ENCODE measurements at places on chromosomes 5 and 9.

GRCh38 chr5:41218929-41219657 is 5.8 kb upstream of the C6 start:
- no peak for DNase-seq

DNA sequence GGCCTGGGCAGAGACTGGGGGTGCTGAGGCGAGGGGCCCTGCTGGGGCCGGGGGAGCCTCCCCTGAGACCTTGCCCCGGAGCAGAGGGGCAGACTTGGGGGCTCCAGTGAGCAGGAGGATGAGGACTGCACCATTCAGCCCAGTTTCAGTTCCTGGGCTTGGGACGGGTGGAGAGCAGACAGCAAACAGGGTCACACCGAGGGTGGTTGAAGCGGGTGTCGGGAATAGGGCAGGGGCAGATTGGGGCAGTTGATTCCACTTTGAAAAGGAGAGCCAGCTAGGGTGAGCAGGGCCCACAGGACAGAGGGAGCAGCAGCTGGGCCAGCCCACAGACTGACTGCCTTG is 4.5 kb downstream of the GRK6 start:
- DNase-seq, result no peak

DNA sequence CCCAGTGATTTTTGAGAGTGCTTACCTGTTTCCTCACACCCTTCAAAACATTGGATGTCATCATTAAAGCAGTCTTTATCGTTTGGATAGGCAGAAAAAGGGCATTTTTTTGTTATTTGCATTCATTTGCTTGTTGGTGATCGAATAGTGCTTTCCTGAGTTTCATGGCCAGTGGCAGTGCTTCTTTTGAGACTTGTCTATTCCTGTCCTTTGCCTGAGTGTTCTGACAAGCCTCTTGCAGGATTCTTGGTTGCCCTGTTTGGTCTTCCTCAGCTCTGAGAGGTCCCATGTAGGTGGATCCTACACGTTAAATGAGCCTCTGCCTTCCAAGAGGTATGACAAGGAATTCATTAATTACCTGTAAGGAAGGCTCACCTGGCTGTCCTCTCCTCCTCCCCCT is 52.8 kb downstream of the DAB2IP start:
- DNase-seq, result no peak

- no peak for DNase-seq
Measured at GRCh38 chr5:132222649-132223038, 5.0 kb downstream of the P4HA2 start.

GRCh38 chr5:128197896-128198522 is 114.4 kb downstream of the SLC12A2 start:
- no peak for DNase-seq

DNA sequence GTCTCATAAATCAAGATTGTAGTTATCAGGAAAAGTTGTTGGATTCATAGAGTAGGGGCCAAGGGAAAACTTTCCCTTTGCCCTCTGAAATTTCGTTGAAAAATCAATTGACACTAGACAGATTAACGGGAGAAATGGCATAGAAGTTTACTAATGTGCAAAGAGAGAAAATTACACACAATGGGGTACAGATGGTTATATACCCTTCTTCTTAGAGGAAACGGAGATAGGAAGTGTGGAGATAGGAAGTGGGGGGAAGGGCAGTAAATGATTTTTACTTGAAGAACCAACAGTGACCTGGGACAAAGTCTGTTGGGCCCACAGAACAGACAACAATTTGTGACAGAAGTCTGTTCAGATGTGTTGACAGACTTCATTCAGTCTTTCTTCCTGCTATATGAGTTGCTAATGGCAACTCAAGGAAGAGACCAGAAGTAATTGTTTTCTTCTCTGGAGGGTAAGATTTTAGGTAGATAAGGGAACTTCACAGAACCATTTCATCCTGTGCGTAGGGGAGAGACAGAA is 177.9 kb downstream of the C9orf152 start:
- no peak for DNase-seq

DNA sequence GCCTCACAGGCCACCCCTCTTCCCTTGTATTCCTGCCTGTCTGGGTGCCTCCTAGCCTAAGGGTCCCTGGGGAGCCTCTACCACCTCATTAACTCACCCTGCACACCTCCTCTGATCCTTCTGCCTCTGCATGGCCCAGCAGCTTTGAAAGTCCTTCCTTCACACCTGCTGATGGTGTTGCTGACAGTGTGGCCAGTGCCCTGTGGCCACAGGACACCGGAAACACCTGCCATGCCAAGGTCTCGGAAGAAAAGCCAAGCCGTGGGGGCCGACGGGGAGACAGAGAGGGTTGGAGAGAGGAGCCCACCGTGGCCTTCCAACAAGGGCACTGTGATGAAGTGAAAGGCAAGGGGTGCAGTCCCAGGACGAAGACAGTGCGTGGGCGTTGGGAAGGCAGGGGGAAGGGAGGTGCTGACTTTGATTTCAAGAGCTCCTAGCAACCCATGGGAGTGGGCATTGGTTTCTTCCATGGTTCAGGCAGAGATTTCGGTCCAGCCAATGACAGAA is 4.1 kb downstream of the BTNL9 start:
- no peak for DNase-seq

- no peak for DNase-seq
Measured at GRCh38 chr9:23434654-23435053, 391.4 kb downstream of the ELAVL2 start.

DNA sequence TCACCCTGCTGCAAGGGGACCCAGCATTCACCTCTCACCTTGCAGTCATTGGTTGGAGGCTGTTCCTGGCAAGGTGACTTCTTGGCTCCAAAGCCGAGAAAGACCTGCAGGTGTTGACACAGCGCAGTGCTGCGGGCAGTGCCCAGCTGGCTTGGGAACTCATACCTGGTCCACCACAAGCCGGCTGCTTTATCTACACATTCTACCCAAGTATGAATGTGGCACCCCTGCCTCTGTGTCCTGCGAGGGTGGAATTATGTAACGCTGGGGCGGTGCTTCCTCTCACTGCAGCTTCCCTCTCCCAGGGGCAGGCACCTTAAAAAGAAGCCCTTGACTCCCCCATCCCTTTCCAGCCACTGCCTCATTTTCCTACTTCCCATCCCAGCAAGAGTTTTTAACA is 2.5 kb upstream of the ZMYND19 start:
- DNase-seq, result no peak

DNA sequence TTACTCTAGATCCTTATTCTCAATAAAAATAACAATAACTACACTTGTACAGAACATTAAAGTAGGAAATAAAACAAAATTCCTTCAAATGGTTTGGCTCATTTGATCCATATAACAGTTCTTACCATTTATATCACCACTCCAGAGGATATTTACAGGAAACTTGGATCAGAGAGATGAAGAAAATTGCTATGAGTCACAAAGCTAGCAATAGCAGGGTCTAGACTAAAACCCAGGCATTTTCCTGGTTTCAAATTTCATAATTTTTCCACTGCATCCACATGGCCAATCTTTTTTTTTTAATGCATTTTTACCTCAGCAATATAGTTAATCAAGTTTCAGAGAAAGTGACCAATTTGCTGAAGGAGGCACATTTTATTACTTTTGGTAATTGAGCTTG is 299.2 kb downstream of the ELAVL2 start:
- DNase-seq, result no peak

DNA sequence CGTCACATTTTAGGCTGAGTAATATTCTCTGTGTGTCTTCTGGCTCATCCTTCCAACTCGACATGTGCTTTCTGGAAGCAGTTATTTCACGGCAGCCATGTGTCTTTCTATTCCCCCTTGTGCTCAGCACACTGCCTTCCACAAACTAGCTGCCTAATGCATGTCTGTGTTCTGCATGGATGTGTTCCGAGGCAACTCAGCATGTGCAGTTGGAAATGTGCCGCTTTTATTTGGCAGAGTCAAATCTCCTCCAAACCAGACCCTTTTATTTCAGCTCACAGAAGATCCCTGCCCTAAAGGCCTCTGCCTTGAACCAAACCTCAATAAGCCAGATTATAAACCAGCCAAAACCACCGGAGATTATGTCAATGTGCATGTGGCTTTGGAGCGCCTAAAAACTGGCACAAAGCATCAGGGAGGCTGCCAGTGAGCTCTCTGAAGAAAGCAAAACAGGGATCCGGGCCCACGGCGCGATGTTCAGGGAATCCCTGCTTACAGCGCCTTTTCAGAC is 360.2 kb downstream of the DEPDC1B start:
- no peak for DNase-seq

GRCh38 chr9:6351737-6352136 is 23.6 kb downstream of the TPD52L3 start:
- DNase-seq, result no peak

DNA sequence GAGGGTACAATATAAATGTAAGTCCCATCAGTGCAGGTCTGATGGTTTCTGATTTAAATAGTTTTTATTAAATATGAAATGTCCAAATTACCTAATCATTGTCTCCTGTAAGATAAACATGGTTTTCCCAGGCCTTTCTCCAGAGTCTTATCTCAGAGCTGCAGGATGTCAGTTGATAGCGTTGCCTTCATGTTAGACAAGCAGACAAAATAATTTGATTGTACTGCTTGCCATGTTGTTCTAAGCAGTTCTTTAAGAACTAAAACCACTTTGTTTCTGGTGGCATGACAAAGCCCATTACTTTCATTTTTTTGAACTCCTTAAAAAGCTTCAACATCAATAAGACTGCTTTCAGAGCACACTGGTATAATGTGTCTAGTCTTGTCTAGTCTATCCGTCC is 1073.5 kb downstream of the MAT2B start:
- no peak for DNase-seq

DNA sequence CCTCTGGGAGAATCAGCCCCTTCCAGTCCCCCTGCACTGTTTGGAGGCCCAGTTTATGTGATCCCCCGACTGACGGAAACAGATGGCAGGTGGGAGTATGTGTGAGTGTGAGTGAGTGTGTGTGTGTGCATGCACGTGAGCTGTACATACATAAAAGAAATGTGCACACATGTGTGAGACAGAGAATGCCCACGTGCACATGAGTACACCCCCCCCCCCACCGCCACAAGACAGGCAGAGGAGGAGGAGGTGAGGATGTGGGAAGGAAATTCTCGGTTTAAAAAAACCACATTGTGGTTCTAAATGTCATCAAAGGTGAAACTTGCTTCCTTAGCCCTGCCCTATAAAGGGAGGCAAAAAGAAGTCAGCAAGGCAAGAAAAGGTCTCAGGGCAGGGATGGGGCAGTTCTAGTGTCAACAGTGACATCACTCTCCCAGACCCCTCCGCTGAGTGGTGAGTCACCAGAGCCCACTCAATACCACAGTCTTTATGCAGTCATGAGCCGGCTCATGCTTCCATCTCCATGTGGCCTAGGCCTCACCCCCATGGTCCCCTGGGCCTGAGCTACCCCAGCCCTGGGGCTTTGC is 79.2 kb upstream of the HSPA9 start:
- no peak for DNase-seq

GRCh38 chr9:107890921-107891465 is 401.4 kb upstream of the KLF4 start:
- no peak for DNase-seq

- DNase-seq, result no peak
Measured at GRCh38 chr5:38603691-38604090, 47.2 kb upstream of the LIFR start.

DNA sequence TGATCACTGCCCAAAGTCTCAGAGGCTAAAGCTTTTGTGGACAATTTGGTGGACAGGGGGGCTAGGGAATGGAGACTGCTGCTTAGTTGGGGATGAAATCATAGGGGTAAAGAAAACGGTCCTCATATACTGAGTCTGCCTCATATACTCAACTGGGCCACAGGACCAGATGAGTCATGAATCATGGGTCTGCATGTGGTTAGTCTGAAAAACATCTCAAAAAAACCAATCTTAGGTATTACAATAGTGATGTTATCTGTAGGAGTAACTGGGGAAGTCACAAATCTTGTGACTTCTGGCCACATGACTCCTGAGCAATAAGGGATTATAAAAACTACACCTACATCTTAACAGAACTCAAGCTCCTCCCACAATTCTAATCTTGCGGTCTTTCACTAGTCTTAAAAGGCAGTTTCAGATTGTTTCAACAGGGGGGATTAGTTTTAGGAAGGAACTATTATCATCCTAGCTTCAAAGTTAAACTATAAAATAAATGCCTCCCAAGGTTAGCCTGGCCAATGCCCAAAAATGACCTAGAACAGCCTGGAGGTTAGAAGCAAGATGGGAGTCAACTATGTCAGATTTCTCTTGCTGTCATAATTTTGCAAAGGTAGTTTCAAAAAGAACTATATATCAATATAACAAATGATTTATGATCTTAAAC is 17.5 kb downstream of the TMEM161B start:
- no peak for DNase-seq

GRCh38 chr9:133701981-133702797 is 36.0 kb downstream of the SARDH start:
- no peak for DNase-seq

DNA sequence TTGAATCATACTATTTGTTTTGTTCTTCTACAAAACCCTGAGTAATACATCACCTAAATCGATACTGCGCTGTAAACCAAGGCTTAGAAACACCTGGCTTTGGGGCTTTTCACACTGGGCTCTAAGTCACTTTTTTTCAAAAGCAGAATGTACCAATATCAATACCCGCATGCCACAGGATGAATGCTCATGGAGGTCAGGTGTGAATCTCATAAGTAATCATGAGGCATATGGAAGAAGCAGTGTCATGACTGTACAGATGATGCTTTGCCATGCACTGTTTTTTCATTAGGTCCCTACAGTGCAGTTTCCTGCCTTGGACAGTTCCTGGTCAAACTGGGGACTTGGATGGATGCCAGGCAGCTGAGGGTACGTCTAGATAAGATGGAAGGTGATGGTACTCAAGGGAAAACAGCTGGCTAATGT is 49.0 kb upstream of the ATG10 start:
- no peak for DNase-seq

DNA sequence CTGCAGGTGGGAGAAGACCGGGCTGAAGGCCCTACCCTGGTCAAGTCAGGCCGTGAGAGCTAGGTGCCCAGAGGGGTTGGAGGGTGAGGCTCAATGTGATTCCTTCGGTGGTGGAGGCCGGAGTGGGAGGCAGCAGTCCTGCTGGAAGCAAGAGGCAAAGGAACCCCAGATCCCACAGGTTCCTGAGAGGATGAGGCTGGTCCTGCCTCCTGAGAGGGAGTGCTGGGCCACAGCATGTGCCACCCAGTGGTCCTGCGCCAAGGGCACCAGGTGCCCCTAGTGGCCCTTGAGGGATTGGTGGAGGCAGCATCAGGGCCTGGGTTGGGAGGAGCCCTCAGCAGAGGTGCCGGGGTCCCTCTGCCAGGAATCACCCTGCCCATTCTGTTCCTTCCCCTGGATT is 59.1 kb downstream of the BARX1 start:
- DNase-seq, result no peak

DNA sequence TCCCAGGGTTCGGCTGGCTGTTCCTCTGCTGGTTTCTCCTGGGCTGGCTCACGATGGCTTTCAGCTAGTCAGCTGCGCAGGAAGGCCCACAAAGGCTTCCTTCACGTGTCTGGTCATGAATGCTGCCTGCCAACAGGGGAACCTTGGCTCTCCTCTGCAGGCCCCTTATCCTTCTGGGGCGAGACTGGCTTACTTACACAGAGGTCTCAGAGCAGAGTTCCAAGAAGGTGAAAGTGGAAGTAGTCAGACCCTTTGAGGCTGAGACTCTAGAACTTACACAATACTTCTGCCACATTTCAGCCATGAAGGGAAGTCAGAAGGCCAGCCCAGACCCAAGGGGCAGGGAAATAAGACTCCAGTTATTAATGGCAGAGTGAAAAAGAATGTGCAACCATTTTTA is 99.5 kb downstream of the LHFPL2 start:
- no peak for DNase-seq

Data from GM04503 (cell line).